ENCODE measurements at places on chromosomes 3 and 15. TPM values are rescaled to one million over a fixed set of nuclear protein-coding genes. Genes with fewer than 3 reads are reported as not detected.

DNA sequence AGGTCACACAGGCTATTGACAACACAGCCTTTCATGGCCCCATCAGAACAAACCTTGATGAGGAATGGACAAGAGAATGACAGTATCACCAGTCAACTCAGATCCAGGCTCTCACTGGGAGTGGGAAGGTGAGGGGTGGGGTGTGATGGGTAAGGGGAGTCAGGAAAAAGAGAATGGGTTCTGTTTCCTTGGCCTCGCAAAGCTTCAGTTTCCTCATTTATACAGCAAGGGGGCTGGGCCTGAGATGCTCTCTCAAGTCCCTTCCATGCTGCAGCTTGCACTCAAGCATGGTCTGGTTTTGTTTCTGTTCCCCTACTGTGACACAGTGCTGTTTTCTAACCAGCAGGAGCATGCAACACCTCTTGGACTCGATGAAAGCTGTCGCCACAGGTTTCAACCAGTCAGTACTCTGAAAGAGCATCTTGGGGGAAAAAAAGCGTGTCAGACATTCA lies 65.7 kb upstream of the IL12A start:
- H3K27me3 ChIP-seq: no peaks in the 10 kb centered on the region
- DNase-seq: no peak
- no peak overlapping the region for H3K27ac ChIP-seq
- H3K4me1 ChIP-seq: no peaks in the 10 kb centered on the region
- H3K4me3 ChIP-seq: no peak overlapping the region
- no peaks in the 10 kb centered on the region for H3K36me3 ChIP-seq

- no peak overlapping the region for H3K4me3 ChIP-seq
- DNase-seq: no peak
- H3K4me1 ChIP-seq: no peaks in the 10 kb centered on the region
- H3K27ac ChIP-seq: no peak overlapping the region
These were observed 50.6 kb upstream of the SGO1 start for GRCh38 chr3:20236603-20237002.

DNA sequence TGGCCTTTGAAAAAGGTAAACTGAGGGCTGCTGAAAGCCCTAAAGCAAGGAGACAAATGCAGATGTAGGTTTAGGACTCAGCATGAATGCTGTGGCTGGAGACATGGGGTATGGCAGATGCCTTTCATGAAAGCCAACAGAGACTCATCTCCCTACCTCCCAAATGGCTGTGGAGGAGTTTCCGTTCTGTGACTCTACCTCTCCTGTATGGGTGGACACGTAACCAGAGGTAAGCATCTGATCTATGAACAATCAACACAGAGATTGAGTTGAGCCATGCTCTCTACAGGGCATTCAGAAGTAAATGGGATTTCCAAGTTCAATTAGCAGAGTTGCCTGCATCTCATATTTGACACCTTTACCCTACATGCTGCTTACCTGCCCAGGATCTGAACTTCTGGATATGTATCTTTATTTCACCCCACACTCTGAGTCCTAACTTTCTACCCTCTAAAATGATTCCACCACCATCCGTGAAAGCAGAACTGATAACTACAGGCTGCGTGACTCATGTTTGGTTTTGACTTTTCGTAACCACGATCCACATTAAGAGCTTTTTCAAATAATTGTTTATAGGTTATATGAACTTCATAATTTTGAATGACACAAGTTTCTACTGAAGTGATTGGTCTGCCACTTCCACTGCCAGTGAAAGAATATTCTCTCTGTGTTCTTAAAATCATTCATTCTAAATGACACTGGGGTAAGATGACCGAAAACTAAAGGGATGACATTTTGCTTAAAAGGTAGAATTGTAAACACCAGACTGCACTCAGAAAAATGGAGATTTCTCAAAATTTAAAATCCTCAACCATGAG lies 1058.7 kb downstream of the FHIT start:
- no peaks in the 10 kb centered on the region for H3K36me3 ChIP-seq
- no peaks in the 10 kb centered on the region for H3K4me1 ChIP-seq
- no peak for DNase-seq
- H3K4me3 ChIP-seq: no peak overlapping the region

DNA sequence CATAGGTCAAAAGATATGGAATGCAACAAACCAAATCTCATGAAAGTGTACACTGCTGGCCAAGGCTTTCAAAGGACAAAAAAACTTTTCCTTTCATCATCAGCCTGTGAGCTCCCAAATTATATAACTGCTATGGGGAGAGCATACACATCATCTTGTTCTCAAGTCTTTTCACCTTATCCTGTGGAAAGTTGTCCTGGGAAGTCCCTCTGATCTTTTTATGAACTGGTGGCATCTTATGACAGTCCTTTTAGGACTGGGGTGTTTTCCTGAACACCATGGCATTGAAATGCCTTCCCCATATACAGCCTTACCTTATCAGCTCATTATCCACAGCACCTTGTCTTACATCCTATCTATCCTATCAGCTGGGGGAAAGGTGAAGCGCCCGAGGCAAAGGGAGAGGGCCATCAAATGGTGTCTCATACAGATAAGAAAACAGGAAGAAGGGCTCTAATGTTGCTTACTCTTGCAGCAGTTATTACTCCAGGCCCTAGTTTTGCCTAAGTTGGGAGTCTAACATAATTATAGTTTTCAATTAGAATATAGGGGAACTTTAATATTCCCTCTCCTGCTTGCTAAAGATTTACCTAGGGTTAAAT lies 61.5 kb upstream of the GOLIM4 start:
- DNase-seq: no peak
- no peaks in the 10 kb centered on the region for H3K36me3 ChIP-seq
- H3K27ac ChIP-seq: no peak overlapping the region
- H3K4me3 ChIP-seq: no peak overlapping the region
- H3K4me1 ChIP-seq: no peaks in the 10 kb centered on the region

DNA sequence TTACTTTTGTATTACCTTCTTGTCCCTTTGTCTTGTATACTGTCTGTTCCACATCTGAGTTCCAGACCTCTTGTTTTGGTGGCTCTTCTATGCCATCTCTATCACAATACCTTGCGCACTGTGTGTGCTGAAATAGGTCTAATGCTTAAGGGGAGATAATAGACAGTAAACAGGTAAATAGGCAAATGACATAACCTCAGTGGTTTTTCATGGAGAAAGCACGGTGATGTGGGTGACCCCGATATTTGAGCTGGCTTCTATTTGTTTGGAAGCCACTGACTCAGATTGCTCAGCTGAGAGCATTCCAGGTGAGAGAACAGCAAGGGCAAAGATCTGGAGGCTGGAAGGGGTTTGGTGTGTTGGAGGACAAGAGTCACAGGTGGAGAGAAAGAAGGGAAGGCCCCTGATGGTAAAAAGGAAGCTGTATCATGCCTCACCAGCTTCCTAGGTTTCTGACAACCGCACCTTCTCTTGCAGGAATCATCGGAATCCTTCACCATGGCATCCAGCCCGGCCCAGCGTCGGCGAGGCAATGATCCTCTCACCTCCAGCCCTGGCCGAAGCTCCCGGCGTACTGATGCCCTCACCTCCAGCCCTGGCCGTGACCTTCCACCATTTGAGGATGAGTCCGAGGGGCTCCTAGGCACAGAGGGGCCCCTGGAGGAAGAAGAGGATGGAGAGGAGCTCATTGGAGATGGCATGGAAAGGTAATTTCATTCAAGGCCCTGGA lies 795 bp downstream of the MCM2 start:
- H3K36me3 ChIP-seq: no peaks in the 10 kb centered on the region
- no peaks in the 10 kb centered on the region for H3K4me1 ChIP-seq
- H3K27me3 ChIP-seq: no peaks in the 10 kb centered on the region
- peak overlapping the region; percentile 53 for H3K4me3 ChIP-seq
- no peak for DNase-seq
- H3K27ac ChIP-seq: peak overlapping the region; percentile 76

The CCDC39 gene
- 0.33 TPM for total RNA-seq

The C3orf20 gene
- total RNA-seq: 0.16 TPM

The ARRDC4 gene
- total RNA-seq: 25.8 TPM
